ENCODE measurements at places on chromosomes 11 and 22. TPM values are rescaled to one million over a fixed set of nuclear protein-coding genes. Genes with fewer than 3 reads are reported as not detected.

The ISX gene
- total RNA-seq: not detected

The MUC5AC gene
- total RNA-seq: not detected

The GUCY1A2 gene
- 0.27 TPM for total RNA-seq

The MRPL11 gene
- total RNA-seq: 84.2 TPM

The GGTLC2 gene
- total RNA-seq: not detected

The MMP12 gene
- total RNA-seq: not detected

The SIRT3 gene
- total RNA-seq: 10.4 TPM

The USP2 gene
- total RNA-seq: 0.20 TPM

The PANX2 gene
- total RNA-seq: 1.4 TPM

The GTSE1 gene
- total RNA-seq: 33.2 TPM

The PRR33 gene
- not detected for total RNA-seq

The PHF21B gene
- total RNA-seq: 3.9 TPM

DNA sequence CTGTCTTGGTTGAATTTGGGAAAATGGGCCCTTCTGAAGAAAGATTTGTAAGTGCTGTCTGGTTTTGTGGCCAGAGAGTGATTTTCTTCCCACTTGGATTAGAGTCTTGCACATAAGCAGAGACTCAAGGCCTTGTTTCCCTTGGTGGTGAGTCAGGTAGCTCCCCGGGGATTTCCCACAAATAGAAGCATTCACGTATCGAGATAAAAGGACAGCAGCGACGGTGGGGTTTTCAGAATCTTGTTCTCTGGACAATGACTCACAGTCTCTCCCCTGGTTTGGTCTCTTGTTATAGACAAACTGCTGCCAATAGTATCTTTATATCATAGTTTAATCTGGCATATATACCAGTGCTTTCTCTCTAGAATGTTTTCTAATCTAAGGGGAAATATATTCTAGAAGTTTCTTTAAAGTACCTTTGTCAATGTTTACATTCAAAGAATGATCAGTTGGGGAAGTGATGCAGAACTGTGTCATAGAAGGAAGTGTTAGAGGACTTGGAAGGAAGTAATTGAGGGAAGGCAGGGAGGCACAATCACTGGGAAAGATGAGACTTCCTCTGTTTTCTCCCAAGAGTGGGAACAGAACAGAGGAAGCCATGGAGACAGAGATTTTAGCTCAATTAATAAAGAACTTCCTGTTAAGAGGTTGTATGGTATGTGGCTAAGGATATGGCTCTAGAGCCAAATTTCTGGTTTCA lies 18.1 kb downstream of the POLA2 start:
- DNase-seq: peak; percentile 97

DNA sequence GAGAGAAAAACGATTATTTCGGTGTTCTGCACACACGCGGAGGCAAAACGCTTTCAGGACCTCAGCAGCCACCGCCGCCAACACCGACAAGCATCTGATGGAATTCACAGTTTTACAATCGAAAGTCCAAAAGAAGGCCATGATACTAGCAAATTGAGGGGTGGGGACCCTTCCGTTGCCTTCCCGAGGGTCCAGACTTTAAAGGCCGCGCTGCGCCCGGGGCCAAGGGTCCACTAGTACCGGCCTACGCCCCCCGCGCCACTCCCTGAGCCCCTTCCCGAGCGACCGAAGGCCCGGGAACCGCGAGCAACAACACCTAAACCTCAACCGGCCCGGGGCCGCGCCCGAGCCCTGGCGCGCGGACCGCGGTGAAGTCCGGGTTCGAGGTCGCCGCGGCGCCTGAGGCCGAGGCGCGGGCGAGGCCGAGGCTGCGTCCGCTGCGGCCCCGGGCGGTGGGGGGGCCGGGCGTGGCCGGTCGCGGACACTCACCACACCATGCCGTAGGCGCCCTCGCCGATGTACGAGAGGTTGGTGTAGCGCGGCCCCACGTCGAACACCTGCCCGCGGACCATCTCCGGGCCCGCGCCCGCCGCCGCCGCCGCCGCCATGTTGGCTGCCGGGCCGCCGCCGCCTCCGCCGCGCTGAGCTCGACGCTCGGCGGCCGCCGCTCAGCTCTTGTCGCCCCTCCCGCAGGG lies 465 bp downstream of the MAPK1 start:
- DNase-seq: no peak

- peak; percentile 66 for DNase-seq
Measured at GRCh38 chr11:36469881-36470802, 39.9 kb downstream of the TRAF6 start.

DNA sequence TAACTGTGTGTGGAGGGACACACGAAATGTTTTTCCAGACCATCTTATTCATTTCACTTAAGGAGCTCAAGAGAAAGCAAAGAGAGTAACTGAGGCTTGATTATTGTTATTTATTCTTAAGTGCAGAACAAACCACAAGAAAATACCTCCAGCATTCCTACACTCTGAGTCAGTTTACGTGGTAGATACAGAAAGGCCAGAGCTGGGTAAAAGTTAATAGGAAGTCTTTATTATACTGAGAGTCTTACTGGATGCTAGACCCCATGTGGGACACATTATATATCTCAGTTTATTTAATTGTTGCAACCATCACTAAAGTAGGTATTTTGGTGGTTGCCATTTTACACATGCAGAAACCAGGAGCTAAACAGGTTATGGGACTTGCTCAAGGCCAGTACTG lies 261.4 kb upstream of the POU2AF2 start:
- DNase-seq: peak; percentile 29

- DNase-seq: no peak
Measured at GRCh38 chr22:46736705-46737104, 1.3 kb downstream of the CERK start.

DNA sequence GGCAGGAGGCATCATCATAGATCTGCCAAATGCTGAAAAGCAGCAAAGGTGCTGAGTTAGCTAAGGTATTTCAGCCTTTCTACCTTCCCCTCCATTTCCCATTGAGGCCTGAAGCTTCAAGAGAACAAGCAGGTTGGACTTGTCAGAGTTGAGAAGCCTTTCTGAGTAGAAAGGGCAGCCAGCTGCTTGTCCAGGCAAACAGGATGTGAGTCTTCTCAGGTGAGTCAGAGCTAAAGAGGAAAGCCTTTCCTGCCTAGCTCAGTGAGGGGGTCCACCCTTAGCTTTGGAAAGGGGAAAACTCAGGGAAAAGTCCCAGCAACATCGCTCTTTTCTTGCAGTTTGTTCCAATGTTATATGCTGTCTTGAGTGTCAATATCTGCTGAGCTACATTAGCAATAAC lies 13.2 kb upstream of the MPZL2 start:
- DNase-seq: peak; percentile 89

DNA sequence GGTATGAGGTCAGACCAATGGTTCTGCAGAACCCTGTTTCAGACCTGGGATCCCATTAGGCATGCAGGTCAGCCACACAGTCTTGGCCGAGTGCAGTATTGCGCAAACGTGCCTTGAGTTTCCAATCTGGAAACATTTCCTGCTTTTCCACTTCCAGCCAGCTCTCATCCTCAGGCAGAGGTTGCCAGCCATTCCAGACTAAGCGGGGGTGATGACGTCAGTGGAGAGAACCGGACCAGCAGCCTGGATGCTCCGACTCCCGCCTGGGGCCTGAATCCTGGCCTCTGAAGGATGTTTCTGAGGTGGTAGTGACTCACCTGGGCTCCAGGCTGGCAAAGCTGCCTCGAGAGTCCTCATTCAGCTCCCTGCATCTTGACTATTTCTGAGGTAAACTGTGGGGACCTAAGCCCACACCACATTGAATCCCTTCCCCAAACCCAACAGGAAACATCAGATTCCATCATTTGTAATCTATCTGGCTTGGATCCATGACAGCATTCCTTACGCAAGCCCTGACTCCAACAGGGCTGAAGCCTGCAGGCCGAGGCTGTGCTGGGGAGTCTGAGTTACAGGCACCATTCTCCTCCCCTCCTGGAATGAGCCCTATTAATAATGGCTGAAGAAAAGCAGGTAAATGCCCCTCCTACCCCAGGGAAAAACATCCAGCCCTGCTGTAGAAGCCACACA lies 83.0 kb downstream of the ABTB2 start:
- DNase-seq: peak; percentile 98

DNA sequence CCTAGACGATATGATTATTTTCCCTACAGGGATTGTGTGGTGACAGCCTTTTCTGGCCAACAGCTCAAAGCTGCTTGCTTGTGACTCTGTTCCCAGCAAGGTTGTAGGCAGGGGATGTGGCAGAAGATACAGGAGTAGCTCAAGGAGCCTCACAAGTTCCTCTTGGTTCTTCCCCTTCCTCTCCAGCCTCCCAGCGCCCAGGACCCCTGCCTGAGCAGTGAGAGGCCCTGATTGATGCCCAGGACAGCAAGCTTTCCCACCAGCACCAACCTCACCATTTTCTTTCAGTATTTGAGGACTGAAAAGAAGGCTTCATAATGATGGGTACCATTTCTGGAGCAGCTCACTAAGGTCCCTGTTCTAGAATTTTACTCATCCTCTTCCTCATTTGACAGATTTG lies 248.0 kb downstream of the TENM4 start:
- no peak for DNase-seq

DNA sequence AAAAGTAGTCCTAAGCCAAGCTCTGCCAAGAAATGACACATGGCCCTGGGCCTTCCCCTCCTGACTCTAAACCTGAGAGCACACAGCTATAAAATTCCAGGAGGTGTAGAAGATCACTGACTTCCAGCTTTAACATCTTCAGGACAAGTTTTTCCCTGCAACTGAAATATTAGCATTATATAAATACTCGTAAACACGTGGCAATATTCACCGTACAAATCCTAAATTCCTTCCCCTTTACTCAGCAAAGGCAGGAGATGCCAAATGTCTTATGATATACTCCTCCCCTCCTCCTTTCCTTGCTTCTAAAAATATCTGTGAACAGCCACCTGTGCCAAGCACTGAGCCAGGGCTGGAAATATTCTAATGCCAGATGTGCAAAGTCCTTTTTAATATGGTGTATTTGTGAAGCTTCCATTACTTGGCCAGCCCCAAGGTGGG lies 194.0 kb downstream of the LARGE1 start:
- DNase-seq: peak; percentile 1

- no peak for DNase-seq
Measured at GRCh38 chr11:17547051-17547577, at the start of gene OTOG. Gene OTOG (plus strand): TSS chr11:17547259. CDS start chr11:17547373, 114 bp downstream.

- no peak for DNase-seq
Measured at GRCh38 chr11:115423728-115424459, 80.3 kb downstream of the CADM1 start.

GRCh38 chr22:48704335-48704734 lies 1123.3 kb downstream of the BRD1 start:
- DNase-seq: no peak

GRCh38 chr11:12674936-12675696 lies 895 bp downstream of the TEAD1 start:
- DNase-seq: no peak

- no peak for DNase-seq
Measured at GRCh38 chr22:19603767-19604166, 79.6 kb upstream of the CLDN5 start.

DNA sequence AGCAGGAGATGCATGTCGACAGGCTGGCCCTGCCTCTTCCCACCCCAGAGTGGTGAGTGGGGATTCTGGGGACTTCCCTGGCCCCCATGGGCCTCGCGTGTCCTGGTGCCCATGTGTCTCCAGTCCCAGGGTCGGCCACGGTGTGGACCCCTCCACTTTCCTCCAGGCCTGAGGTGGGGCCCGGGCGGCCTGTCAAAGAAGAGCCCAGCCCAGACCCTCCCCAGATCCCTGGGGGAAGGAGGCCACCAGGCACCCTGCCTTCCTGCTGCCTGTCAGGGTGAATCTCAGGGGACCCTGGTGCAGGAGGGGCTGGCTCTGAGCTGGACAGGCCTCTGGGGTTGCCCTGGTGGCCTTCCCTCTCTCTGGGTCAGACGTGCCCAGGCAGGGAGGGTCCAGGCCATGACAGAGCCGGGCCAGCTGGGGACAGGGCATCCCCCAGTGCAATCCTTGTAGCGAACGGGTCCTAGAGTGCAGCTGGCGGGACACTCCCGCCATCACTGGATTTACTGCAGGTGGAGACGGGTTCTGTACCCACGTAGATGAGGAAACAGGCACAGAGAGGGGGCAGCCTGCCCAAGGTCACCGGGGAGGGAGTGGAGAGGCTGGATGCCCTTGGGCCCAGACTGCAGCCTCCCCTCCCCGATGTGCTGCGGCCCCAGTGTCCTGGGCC lies 13.5 kb upstream of the MUC6 start:
- no peak for DNase-seq

GRCh38 chr11:117923773-117924172 lies 5.4 kb downstream of the TMPRSS13 start:
- DNase-seq: no peak

- DNase-seq: no peak
Measured at GRCh38 chr11:64987998-64988854, 8.5 kb downstream of the BATF2 start.

- peak; percentile 76 for DNase-seq
Measured at GRCh38 chr11:120612513-120613263, 101.1 kb downstream of the GRIK4 start.

- no peak for DNase-seq
Measured at GRCh38 chr11:124113890-124114289, 1.4 kb upstream of the VWA5A start.

DNA sequence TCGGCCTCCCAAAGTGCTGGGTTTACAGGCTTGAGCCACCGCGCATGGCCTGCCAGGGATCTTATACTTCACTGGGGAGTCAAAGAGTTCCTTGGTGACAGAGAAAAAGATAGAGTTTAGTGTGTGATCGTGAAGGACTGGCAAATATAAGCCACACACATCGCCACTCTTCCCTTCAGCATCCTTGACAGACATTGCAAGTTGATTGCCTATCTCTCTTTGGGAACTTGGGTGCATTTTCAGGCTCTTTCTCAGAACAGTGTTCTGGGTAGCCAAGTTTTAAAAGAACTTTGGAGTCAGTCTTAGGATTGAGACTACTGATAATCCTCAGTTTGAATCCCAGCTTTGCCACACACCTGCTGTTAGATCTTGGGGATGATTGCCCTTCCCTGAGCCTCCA lies 19.8 kb downstream of the MIAT start:
- no peak for DNase-seq

DNA sequence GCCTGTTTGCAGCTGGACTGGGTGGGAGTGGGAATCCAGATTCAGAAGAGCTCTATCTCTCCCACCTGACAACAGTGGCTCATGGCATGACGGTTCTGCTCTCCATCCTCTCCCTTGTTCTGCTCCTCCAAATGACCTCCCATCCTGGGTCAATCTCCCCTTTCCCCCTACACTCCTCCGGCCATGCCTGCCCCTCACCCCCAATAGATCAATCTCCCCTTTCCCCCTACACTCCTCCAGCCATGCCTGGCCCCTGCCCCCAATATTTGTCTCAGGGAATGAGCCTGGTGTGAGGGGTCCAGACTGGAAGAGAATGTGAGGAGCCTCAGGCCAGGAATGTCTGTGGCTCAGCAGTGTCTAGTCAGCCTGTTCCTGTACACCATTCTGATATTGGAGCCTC lies 30.9 kb upstream of the RIC3 start:
- no peak for DNase-seq

- DNase-seq: no peak
Measured at GRCh38 chr11:8372641-8373381, 109.1 kb upstream of the LMO1 start.

Measured in HT1080 (cell line).